Posterior cingulate gyrus (tissue), 11 donors: ENCODE measurements at places on chromosomes 6 and 20.

- no peak for DNase-seq
Observed at GRCh38 chr20:35462351-35462750, 7.0 kb downstream of the CEP250 start.

- no peak for DNase-seq
Observed at GRCh38 chr6:71393471-71393870, 104.9 kb downstream of the OGFRL1 start.

GRCh38 chr6:27866357-27867050 is 45.7 kb downstream of the OR2B2 start:
- DNase-seq: no peak

DNA sequence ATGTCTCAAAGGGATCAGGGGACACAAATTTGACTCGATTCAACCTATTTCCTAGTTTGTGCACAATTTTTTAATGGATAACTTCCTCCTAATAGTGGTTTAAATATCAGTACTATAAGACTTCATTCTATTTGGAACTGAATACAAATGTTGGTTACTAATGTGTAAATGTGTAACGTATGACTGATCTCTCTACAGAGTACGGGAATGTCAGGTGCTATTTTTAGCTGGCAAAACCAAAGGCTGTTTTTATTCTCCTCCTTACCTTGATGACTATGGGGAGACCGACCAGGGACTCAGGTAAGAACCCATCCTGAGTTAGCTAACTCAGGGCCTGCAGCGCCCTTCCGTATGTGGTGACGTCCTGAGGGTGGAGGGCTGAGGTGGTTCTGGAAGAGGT is 33.0 kb downstream of the PRPH2 start:
- DNase-seq: no peak

- no peak for DNase-seq
Observed at GRCh38 chr6:38436726-38437465, 202.8 kb downstream of the BTBD9 start.

DNA sequence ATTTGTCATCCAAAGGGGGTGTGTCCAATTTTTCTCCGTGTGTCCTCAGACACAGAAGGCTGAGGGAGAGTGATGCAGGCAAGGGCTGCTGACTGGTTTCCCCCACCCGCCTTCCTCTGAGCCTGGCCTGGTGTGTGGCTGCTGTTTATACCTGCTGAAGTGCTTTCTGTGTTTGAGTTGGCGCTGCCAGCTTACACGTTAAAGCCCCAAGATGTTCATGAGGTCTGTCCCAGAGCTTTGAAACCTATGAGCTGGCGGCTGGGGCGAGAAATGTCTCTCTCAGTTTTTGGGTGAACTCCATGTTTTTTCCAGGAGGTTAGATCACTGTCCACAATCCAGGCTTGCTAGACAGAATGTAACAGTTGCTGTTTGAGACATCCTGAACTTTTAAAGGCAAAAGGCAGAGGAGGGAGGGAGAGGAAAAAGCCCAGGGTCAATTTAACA is 69.0 kb upstream of the CCN2 start:
- peak; percentile 39 for DNase-seq

- DNase-seq: no peak
Observed at GRCh38 chr6:105593056-105593690, 190.3 kb upstream of the PREP start.

GRCh38 chr6:14747881-14748520 is 497.9 kb upstream of the JARID2 start:
- DNase-seq: no peak

GRCh38 chr6:41037107-41037900 is 1.7 kb downstream of the UNC5CL start:
- no peak for DNase-seq

DNA sequence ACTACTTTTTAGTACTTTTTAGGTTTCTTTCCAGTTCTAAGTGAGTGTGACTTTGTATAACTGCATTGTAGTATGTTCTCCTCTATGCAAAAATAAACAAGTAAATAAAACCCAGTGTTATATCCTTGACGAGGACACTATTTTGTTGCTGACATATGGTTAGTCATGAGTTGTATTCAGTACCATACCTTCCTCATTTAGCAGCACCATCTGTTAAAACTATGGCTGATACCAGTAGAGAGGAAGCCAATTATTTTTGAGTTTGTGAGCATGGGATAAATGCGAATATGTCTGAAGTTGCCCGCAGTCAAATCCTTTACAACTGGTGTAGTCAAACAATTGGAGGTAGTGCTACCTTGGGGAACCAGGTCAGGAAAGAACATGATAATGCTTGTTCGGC is 74.1 kb downstream of the CDKAL1 start:
- DNase-seq: no peak

DNA sequence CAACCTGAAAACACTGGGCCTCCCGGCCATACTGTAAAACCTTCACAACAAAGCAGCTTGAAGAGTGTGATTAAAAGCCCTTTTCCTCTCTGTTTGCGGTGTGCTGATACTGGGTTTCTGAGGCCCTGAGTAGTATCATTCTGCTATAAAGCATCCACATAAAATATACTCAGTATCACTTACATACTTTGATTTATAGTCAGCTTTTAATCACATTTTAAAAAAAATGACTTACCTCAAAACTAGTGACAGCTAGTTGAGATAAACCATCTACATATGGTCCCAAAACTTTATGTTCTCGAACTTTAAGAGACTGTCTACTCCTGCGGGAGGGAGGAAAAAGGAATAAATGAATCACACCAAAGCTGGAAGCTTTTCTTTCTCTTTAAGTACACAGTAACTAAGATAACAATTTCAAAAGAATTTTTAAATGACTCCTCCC is 135.7 kb downstream of the KIF13A start:
- no peak for DNase-seq

GRCh38 chr6:31204751-31205145 is 34.3 kb upstream of the POU5F1 start:
- no peak for DNase-seq

GRCh38 chr6:130794010-130794697 is 33.1 kb upstream of the SMLR1 start:
- DNase-seq: no peak

DNA sequence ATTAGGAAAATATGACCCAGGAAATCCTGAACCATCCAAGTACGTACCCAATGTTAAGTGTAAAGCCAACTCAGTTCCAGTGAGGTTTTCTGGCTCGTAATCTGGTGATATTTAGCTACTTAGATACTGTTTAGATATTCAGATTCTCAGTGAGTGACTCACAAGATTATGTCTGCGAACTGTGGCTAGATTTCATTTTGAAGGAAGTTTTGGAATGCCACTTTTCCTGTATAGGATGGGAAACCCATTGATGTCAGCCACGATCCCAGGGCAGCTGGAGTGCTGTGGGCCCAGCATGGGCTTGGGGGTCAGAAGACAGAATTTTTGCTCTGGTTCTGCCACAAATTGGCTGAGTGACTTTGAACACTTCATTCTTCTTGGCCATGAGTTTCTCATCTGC is 76.3 kb downstream of the TMEM170B start:
- DNase-seq: no peak

DNA sequence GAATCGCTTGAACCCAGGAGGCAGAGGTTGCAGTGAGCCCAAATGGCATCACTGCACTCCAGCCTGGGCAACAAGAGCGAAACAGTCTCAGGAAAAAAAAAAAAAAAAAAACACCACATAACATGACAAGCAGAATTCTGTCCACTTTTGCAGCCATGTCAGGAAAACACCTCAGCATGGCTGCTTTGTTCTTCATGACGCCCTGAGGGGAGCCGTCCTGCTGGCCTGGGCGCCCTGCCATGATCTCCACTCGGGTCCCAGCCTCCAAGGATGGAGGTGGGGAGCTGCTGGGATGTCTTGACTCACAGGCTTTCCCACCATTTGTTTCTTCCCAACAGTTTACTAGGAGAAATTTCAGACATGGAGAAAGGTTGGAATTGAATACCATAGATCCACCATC is 42.2 kb downstream of the SNX9 start:
- no peak for DNase-seq

- no peak for DNase-seq
Observed at GRCh38 chr20:61644378-61645076, 392.5 kb downstream of the CDH4 start.

- no peak for DNase-seq
Observed at GRCh38 chr6:155317186-155317585, 2.9 kb upstream of the TFB1M start.

DNA sequence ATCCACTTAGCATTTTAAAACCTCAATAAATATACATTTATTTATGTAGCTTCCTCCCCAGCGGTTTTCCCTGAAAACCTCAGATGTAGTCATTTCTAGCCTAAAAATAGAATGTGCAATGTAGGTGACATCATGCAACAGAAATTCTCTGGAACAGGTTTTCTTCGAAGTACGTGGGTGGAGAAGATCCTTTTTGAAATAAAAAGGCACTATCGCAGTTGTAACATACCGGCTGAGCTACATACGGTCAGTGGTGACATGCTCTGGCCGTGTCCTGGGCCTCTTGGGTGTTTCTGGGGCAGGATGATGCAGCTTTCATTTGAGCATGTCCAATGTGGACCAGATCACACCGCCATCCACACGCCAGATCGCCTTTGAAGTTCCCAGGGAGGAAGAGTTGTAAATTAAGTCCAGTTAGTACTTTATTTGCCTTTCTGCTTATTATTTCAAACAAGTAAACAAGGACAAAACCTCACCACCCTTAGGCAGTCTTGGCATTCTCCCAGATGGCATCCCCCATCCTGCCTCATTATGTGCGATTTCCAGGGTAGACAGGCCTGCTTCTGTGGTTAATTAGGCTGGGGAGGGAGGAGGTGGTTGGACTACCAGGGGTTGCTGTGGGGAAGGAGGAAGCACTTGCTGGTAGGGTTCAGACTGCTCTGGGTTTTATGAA is 109.5 kb upstream of the CLDN20 start:
- no peak for DNase-seq

DNA sequence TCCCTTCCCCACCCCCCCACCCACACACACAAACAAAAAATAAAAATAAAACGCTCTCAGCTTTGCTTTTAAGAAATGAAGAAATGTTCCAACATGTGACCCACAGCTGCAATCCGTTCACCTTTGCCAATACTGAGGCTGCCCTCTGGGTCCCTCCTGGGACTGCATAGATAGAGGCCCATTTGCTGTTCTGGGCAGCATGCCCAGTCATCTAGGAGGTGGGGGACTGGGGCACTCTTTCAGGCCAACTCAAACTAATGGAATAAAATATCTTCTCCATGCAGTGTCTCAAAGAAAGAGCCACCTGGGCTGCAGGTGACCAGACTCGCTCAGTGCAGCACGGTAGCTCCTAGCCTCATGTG is 79.9 kb downstream of the SLC22A3 start:
- peak; percentile 10 for DNase-seq

DNA sequence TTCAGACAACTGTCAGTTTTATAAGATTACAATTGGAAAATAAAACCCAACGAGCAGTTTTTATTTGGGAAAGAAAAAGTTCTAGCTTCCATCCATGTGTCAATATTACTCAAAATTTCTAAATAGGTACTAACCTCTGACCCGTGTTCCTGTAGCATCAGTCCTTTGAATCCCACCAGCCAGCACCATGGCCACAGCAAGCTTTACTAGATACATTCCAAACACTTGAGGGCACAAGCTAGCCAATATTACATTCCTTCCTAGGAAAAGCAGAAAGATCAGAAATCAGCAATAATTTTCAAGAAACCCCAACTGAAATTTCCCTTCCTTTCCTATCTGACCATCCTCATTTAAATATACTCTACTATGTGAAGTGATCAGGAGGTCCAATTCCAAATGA is 19.2 kb downstream of the ASF1A start:
- DNase-seq: no peak

DNA sequence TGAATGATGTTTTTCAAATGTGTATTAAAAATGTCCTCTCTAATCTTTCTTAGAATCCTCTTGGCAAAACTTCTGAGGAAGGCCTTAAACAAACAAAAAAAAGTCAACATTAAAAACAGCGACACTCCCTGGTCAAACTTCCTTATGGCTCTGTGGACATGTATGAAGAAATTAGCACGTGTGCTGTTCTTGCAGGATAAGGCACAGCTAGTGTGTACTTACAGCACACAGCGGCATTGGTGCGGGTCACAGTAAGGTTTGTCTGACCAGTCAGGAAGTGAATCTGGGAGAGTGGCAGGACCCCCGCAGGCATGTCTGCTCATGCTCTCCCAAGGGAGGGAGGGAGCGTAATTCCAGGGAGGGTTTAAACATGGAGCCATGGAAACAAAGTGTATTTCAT is 38.8 kb downstream of the SLC22A1 start:
- DNase-seq: no peak

DNA sequence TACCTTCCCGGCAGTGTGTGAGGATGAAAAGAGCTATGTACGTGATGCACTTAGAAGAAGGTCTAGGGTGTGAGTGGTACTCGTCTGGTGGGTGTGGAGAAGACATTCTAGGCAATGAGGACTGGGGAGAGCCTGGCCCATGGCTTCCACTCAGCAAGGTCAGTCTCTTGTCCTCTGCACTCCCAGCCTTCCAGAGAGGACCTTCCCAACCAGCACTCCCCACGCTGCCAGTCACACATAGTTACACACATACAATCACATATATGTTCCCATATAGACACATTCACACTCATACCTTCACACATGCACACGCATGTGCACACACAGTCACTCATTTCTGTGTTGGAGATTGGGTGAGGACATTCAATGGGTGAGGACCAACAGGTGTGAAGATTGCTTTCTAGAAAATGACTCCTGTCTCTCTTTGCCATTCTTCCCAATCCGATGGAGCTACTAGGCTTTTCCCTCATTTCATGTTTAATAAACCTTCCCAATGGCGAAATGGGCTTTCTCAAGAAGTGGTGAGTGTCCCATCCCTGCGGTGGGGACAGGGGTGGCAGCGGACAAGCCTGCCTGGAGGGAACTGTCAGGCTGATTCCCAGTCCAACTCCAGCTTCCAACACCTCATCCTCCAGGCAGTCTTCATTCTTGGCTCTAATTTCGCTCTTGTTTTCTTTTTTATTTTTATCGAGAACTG is 30.4 kb downstream of the SRSF3 start:
- no peak for DNase-seq

DNA sequence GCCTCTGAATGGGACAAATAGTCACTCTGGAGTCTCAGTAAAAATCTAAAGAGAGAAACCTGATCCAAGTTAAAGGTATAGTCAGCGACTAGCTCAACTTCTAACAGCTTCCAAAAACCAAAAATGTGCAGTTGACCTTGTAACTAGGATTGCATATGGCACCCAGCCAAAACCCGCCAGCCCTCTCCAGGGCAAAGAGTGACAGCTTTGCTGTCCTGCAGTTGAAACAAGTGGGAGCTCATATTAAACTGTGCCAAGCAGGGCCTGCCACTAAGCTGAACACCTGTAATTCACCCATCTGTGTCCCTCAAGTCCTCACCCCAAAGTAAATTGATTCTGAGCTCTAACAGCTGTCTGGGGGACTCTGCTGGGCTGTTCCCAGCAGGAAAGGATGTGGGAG is 695.3 kb downstream of the MAFB start:
- DNase-seq: no peak
